Fibroblast of villous mesenchyme (primary cell): ENCODE measurements at places on chromosomes 16 and 17. TPM values are rescaled to one million over a fixed set of nuclear protein-coding genes. Genes with fewer than 3 reads are reported as not detected.

VTN gene
- total RNA-seq, result 5.2 and 10.0 TPM in 2 replicates

TPSG1 gene
- not detected in 2 replicates for total RNA-seq

HEXIM1 gene
- 8.4 and 11.7 TPM in 2 replicates for total RNA-seq

RDM1 gene
- 0.32 and 0.43 TPM in 2 replicates for total RNA-seq

CORO6 gene
- 5.6 and 7.4 TPM in 2 replicates for total RNA-seq

CES3 gene
- total RNA-seq, result 0.32 TPM in 1 of 2 replicates, not detected in the other

ZG16 gene
- not detected in 2 replicates for total RNA-seq

P2RX5 gene
- 0.32 and 2.2 TPM in 2 replicates for total RNA-seq

CD300H gene
- total RNA-seq, result not detected in 2 replicates

CRISPLD2 gene
- total RNA-seq, result 44.0 and 87.3 TPM in 2 replicates

ITGB4 gene
- total RNA-seq, result 0.32 and 1.3 TPM in 2 replicates

ZNF785 gene
- 9.7 and 13.0 TPM in 2 replicates for total RNA-seq

KRTAP9-8 gene
- not detected in 2 replicates for total RNA-seq

ADGRG3 gene
- not detected in 2 replicates for total RNA-seq

ABCA8 gene
- total RNA-seq, result 1.6 and 2.2 TPM in 2 replicates
